ENCODE measurements at places on chromosomes 5 and 9. TPM values are rescaled to one million over a fixed set of nuclear protein-coding genes. Genes with fewer than 3 reads are reported as not detected.
A peak's percentile ranks its signal among the peaks of the same experiment; 100 is the strongest.

CKMT2 gene
- total RNA-seq: not detected

GPR151 gene
- not detected for total RNA-seq

CTSV gene
- total RNA-seq: 0.34 TPM

PARP8 gene
- 23.3 TPM for total RNA-seq

FOXD4L4 gene
- total RNA-seq: not detected

NUTM2F gene
- not detected for total RNA-seq

- no peak overlapping the region for H3K4me3 ChIP-seq
- DNase-seq: no peak
- no peaks in the 10 kb centered on the region for H3K4me1 ChIP-seq
- no peaks in the 10 kb centered on the region for H3K36me3 ChIP-seq
- no peak overlapping the region for H3K27ac ChIP-seq
- no peaks in the 10 kb centered on the region for H3K27me3 ChIP-seq
Measured at GRCh38 chr9:119412399-119412798, 43.2 kb upstream of the BRINP1 start.

DNA sequence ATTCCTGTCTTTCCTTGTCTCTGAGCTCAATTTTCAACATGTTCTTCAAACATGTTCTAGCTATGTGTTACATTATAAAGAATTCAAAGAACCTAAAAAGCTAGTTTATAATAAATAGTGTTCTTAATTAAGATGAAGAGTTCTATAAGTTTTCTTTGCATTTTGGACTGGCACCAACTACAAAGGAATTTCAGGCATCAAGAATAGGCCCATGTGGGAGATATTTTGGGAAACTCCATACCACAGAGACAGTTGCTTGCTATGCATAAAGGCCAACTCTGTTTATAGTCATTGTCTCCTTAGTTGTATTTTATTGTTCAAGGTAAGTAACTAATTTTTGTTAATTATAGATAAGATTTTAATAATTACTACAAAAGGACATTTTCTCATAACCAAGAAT is 4.5 kb downstream of the SLF1 start:
- no peaks in the 10 kb centered on the region for H3K27me3 ChIP-seq
- no peaks in the 10 kb centered on the region for H3K36me3 ChIP-seq
- H3K27ac ChIP-seq: no peak overlapping the region
- H3K4me3 ChIP-seq: no peak overlapping the region

- no peaks in the 10 kb centered on the region for H3K4me1 ChIP-seq
- peaks cover 24% of the 10 kb centered on the region for H3K36me3 ChIP-seq
- DNase-seq: no peak
- H3K4me3 ChIP-seq: no peak overlapping the region
- no peaks in the 10 kb centered on the region for H3K27me3 ChIP-seq
- H3K27ac ChIP-seq: no peak overlapping the region
Measured at GRCh38 chr9:112872019-112872418, 18.7 kb downstream of the SLC46A2 start.

DNA sequence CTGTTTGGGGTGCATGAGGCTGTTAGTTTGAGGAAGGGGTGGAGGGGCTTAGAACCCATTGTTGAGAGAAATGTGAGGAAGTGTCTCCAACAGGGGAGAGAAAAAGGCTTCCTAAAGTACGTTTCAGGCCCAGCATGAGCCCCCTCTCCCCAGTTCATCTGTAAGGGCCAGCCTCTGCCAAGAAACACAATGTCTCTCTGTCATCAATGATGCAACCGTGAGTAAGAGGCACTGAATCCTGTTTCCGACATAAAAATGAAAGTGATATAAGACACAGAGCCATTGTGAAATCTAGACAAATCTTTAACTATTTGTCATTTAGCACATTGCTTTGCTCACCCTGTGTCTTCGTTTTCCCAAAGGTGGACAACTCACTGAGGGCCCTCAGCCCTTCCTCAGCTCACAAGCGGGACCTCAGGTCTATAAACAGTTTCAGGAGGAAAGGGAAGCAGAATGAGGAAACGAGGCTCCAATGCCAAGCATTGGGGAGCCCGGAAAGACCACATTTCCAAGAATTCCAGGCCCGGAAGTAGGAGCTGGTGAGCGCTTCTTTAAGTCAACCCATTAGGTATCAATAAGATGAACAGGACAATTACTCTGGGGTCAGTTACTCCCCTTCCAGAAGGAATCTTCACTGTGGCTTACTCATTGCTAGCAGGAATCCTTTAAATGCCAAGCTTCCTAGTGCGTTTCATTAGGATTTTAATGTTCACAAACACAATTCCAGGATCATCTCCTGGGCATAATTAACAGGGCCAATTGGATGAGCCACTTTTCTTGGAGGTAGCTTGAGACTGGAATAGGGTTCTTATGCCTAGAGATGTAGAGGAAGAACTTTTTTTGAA is 59.0 kb upstream of the KLF4 start:
- H3K36me3 ChIP-seq: no peaks in the 10 kb centered on the region
- no peak for DNase-seq
- H3K27ac ChIP-seq: peak overlapping the region; percentile 95
- peaks cover 23% of the 10 kb centered on the region for H3K4me1 ChIP-seq
- H3K4me3 ChIP-seq: peak overlapping the region; percentile 46
- H3K27me3 ChIP-seq: no peaks in the 10 kb centered on the region

DNA sequence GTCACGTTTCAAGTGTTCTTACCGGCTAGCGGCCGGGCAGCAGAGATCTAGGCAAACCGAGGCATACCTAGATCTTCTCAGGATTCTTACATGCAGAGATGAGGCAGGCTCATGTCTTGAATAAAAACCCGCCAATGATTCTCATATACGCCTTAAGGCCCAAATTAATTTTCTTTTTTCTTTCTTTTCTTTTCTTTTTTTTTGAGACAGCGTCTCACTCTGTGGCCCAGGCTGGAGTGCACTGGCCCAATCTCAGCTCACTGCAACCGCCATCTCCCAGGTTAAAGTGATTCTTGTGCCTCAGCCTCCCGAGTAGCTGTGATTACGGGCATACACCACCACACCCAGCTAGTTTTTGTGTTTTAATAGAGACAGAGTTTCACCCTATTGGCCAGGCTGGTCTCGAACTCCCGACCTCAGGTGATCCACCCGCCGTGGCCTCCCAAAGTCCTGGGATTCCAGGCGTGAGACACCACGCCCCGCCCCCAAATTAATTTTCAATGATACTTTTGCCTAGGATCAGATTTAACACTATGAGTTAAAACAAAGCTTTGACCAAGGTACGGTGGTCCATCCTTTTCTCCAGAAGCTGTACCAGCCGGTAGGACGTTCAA is 1.5 kb downstream of the C9orf40 start:
- H3K4me3 ChIP-seq: peak overlapping the region; percentile 95
- no peaks in the 10 kb centered on the region for H3K27me3 ChIP-seq
- peaks cover 3% of the 10 kb centered on the region for H3K36me3 ChIP-seq
- no peak for DNase-seq
- H3K27ac ChIP-seq: peak overlapping the region; percentile 93

- DNase-seq: no peak
- no peaks in the 10 kb centered on the region for H3K4me1 ChIP-seq
- no peak overlapping the region for H3K4me3 ChIP-seq
- H3K27ac ChIP-seq: no peak overlapping the region
- H3K36me3 ChIP-seq: no peaks in the 10 kb centered on the region
Measured at GRCh38 chr9:101098392-101098791, 69.9 kb downstream of the PLPPR1 start.

DNA sequence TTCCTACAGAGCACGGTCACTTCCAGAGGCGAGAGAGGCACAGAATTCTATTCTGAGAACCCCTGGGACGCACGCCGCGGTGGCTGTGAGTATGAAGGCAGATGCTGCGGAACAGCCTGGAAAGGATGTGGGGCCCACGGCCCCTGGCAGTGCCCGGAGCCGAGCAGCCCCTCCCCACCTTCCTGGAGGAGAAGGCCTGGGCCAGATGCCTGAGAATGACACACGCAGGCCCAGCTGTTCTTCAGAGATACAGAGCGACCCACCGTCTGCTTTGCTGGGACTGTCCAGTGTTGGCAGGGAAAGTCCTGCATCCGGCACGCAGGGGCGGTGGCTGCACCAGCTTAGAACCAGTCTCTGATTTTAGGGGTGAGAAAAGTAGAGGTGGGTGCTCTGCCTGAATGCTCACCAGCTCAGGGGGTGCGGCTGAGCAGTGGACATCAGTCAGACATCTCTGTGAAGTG is 116.7 kb upstream of the LPCAT1 start:
- H3K36me3 ChIP-seq: no peaks in the 10 kb centered on the region
- H3K4me1 ChIP-seq: peaks cover 15% of the 10 kb centered on the region
- H3K27ac ChIP-seq: no peak overlapping the region
- H3K27me3 ChIP-seq: peaks cover 32% of the 10 kb centered on the region
- DNase-seq: peak; percentile 71

DNA sequence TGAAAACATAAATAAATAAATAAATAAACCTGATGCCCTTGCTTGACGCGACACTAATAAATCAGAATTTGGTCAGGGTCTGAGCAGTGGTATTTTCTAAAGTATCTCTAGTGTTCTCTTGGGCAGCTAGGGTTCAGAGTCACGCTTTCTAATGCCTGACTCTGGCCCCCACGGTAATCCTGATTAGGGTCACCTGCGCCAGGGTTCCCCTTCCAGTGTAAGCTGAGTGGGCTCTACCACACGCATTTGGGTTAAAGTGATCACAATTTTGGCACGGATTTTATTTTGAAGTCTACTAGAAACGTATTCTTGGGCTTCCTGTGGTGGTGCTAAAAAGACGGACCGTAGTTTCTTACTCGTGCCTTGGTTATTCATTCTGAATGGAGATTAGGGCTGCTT is 651 bp downstream of the TTC1 start:
- peak overlapping the region; percentile 96 for H3K4me3 ChIP-seq
- no peaks in the 10 kb centered on the region for H3K27me3 ChIP-seq
- peaks cover 6% of the 10 kb centered on the region for H3K36me3 ChIP-seq
- peak overlapping the region; percentile 100 for H3K27ac ChIP-seq
- no peak for DNase-seq
- peaks cover 27% of the 10 kb centered on the region for H3K4me1 ChIP-seq

DNA sequence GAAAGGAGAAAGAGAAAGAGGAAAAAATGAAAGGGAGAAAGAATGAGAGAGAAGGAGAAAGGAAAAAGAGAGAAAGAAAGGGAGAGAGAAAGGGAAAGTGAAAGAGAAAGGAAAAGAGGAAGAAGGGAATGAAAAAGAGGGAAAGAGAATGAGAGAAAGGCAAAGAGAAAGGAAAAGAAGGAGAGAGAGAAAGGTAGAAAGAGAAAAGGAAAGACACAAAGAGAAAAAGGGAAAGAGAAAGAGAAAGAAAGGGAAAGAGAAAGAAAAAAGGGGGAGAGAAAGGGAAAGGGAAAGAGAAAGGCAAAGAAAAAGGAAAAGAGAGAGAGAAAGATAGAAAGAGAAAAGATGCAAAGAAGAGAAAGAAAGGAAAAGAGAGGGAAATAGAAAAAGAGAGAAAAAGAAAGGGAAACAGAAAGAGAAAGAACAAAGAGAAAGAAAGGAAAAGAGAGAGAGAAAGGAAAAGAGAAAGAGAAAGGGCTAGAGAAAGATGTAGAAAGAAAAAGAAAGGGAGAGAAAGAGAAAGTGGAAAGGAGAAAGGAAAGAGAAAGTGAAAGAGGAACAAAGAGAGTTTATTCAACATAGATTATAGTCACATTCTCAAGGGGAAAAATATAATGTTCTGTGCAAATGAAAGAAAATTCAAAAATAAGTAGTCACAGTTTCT is 165.2 kb downstream of the TMEM38B start:
- no peaks in the 10 kb centered on the region for H3K27me3 ChIP-seq
- H3K4me3 ChIP-seq: no peak overlapping the region
- H3K27ac ChIP-seq: peak overlapping the region; percentile 15
- H3K4me1 ChIP-seq: peaks cover 30% of the 10 kb centered on the region

DNA sequence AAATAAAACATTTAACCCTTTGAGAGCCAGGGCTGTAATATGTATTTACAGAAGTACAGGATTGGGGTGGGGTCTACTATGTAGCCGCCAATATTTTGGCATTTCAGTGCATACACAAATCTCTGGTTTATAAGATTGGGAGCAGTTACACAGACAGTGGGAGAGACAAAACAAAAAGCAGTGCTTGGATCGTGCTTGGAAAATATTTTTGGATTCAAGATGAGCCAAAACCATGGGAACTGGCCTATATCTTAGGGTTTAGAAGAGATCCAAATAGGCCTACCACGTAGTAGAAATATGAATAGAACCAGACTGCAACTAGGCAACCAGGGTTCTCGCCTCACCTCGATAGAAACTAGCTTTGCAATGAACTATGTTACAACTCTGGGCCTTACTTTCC is 169.6 kb downstream of the SLC12A2 start:
- peaks cover 27% of the 10 kb centered on the region for H3K4me1 ChIP-seq
- no peaks in the 10 kb centered on the region for H3K27me3 ChIP-seq
- H3K27ac ChIP-seq: peak overlapping the region; percentile 20
- no peak for DNase-seq

GRCh38 chr9:129094387-129095169 is 13.7 kb downstream of the DOLPP1 start:
- peaks cover 7% of the 10 kb centered on the region for H3K4me1 ChIP-seq
- H3K36me3 ChIP-seq: peaks cover 11% of the 10 kb centered on the region
- no peak overlapping the region for H3K27ac ChIP-seq
- no peaks in the 10 kb centered on the region for H3K27me3 ChIP-seq

DNA sequence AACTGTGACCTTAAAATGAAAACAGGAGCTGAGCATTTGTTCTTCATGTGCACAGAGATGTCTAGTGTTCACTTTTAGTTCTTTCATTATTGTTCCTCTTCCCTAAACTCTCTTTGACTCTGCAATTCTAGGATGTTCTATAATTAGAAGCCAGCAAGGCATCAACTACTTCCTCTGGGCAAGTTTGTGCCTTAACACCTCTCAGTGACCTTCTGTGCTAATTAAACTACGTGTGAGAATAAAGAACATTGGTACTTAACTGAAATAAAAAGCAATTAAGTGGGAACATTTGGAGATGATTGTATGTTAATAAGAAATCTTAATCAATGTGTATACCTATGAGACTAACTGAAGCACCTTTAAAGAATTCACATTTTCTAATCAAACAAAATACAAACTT is 242.8 kb downstream of the RASEF start:
- no peak overlapping the region for H3K27ac ChIP-seq
- DNase-seq: no peak

GRCh38 chr9:129752900-129753729 is at the start of gene PTGES:
TSS of gene PTGES (minus strand) at chr9:129753042. CDS start at chr9:129753012, 30 bp downstream.
- H3K4me3 ChIP-seq: peak within 1 kb of the TSS; percentile 58
- peaks cover 25% of the 10 kb centered on the region for H3K4me1 ChIP-seq
- no peak for DNase-seq
- no peaks in the 10 kb centered on the region for H3K36me3 ChIP-seq
- peaks cover 9% of the 10 kb centered on the region for H3K27me3 ChIP-seq

GRCh38 chr5:168086104-168086610 is 205.3 kb upstream of the WWC1 start:
- no peaks in the 10 kb centered on the region for H3K36me3 ChIP-seq
- no peaks in the 10 kb centered on the region for H3K27me3 ChIP-seq
- H3K27ac ChIP-seq: peak overlapping the region; percentile 88
- DNase-seq: no peak
